GM19239 (cell line): ENCODE measurements at places on chromosomes 3 and 15.

GRCh38 chr3:188472336-188472735 lies 318.4 kb downstream of the LPP start:
- no peak for DNase-seq

DNA sequence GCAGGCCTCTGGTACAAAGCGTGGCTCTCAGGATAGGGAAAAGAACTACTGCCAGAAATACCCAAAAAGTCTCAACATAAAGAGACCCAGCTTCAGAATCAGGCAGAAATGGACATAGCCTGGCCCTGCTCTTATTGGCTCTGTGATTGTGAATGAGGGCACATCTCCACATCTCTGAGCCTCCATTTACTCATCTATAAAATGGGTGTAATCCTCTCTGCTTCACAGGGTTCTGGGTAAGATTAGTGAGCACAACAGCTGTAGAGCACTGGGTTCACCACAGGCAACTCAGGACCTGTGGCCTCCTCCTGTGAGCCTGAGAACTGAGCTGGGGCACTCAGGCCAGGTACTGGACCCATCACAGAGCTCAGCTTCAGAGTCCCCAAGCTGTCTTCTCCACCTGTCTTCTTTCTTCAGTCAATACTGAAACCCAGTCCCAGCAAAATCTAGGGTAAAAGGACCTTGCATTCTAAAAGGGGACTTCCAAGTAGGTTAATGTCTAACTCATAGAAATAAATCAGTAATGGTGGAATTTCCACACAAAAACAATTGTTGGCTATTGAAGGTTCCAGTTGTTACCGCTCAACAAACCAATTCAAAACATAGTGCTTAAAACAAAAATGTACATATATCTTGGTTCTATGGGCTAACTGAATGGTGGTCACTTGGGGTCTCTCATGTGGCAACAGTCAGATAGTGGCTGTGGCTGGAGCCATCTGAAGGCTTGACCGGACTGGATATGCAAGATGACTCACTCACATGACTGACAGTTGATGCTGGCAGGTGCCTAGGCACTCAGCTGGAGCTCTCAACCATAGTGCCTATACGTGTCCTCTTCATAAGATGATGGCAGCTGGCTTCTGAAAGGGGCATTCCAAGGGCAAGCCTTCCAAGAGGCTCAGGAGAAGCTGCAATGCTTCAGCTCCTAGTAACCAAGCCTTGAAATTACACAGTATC lies 47.3 kb downstream of the TRIM42 start:
- no peak for DNase-seq

GRCh38 chr3:126051741-126052140 lies 32.2 kb downstream of the SLC41A3 start:
- no peak for DNase-seq

DNA sequence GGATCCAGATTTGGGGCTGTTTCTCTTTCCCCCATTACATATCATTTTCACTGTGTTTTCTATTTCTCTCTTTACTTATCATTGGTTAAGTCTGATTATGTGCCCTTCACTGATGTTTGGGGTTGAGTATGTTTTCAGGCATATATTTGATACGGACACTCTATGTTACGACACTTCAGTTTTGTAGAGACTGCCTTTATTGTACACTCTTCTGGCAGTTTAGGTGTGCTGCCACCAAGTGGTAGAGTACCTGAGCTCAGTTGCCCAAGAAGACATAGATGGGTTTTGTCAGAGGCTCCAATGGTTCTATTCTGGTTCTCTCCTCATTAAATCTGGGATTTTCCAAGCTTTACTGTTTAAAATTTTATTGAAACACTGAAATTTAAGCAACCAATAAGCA lies 255.0 kb upstream of the ROPN1 start:
- no peak for DNase-seq

DNA sequence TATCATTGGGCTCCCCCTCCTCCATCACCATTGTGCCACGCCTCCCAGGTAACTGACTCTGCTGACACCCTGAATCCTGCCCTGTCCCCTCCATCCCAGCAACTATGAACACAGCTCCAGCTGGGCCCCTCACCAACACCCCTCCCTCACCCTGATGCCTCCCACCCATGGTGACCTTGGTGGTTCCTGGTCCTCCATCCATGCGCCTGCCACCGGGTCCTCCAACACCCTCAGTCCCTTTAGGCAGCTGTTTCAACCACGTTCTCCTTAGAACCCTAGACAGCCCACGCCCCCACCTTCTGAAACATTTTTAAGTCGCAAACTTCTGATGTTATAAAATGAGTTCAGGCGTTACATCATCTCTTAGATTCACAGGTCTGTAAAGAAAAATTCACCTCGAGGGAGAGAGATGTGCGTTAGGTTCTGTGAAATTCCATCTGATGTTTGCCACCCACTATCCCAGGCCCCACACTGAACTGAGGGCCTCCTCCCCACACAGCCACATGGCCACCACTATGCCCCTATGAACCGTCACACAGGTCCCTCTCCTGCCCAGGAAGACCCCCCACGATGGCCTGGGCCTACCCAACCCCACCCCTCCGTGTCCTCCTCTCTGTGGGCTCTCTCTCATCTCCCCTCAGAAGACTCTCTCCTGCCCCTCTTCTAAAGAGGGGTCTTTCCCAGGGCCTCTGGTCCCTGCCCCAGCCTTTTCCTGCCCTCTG lies 29.8 kb downstream of the PCSK6 start:
- DNase-seq: no peak
